A549 treated with dexamethasone at 1 μM for 4 hours (cell line): ENCODE measurements at places on chromosomes 4 and X. TPM values are rescaled to one million over a fixed set of nuclear protein-coding genes. Genes with fewer than 3 reads are reported as not detected.

Gene OPRPN
- not detected in 5 replicates for total RNA-seq

Gene LSM6
- total RNA-seq: 32.1 to 53.5 TPM (median 35.8 TPM) in 5 replicates

Gene RIBC1
- total RNA-seq: 0.54 to 0.98 TPM (median 0.77 TPM) in 5 replicates

Gene MTMR8
- 0.45 to 0.64 TPM (median 0.51 TPM) in 5 replicates for total RNA-seq

Gene CXCL5
- total RNA-seq: 24.2 to 32.4 TPM (median 25.3 TPM) in 5 replicates

Gene RHOXF1
- not detected in 5 replicates for total RNA-seq

Gene GABRE
- 7.8 to 16.7 TPM (median 15.6 TPM) in 5 replicates for total RNA-seq

Gene STATH
- total RNA-seq: not detected in 5 replicates

Gene UGT2A1
- not detected in 5 replicates for total RNA-seq

Gene RASL11B
- 0.09 to 0.18 TPM (median 0.11 TPM) in 5 replicates for total RNA-seq

Gene MAGEA9B
- total RNA-seq: not detected in 5 replicates

Gene RASGEF1B
- total RNA-seq: 0.04 to 0.05 TPM (median 0.05 TPM) in 4 of 5 replicates, not detected in the other

Gene LANCL3
- total RNA-seq: not detected in 5 replicates

Gene ERCC6L
- 11.3 to 13.1 TPM (median 12.4 TPM) in 5 replicates for total RNA-seq

Gene NAA11
- total RNA-seq: not detected in 5 replicates

Gene SORCS2
- total RNA-seq: 3.8 to 5.8 TPM (median 5.0 TPM) in 5 replicates

Gene CLDN34
- total RNA-seq: not detected in 5 replicates

Gene CYLC1
- total RNA-seq: not detected in 5 replicates

Gene KLB
- 0.06 to 0.27 TPM (median 0.16 TPM) in 5 replicates for total RNA-seq

Gene CXorf58
- 0.06 to 0.14 TPM (median 0.10 TPM) in 5 replicates for total RNA-seq

Gene TEX13B
- 0.08 TPM in 1 of 5 replicates, not detected in the others for total RNA-seq

Gene PRDM8
- total RNA-seq: 0.06 to 0.33 TPM (median 0.12 TPM) in 5 replicates

Gene GPR173
- total RNA-seq: not detected in 5 replicates

Gene HPGD
- 76.6 to 88.4 TPM (median 79.0 TPM) in 5 replicates for total RNA-seq

Gene TMEM35A
- 0.06 TPM in 1 of 5 replicates, not detected in the others for total RNA-seq

Gene PNMA5
- total RNA-seq: not detected in 5 replicates

Gene SPOCK3
- 0.17 to 0.26 TPM (median 0.22 TPM) in 5 replicates for total RNA-seq

Gene HS6ST2
- total RNA-seq: 0.08 to 0.21 TPM (median 0.15 TPM) in 5 replicates

Gene VCX3B
- not detected in 5 replicates for total RNA-seq

Gene SRPK3
- total RNA-seq: 0.03 to 0.06 TPM (median 0.05 TPM) in 5 replicates

Gene ZNF280C
- total RNA-seq: 2.7 to 4.6 TPM (median 3.2 TPM) in 5 replicates

Gene F11
- not detected in 5 replicates for total RNA-seq

Gene PAGE2B
- not detected in 5 replicates for total RNA-seq

Gene LDOC1
- 74.9 to 103 TPM (median 99.8 TPM) in 5 replicates for total RNA-seq

Gene GAGE12H
- total RNA-seq: not detected in 5 replicates
